ENCODE measurements at places on chromosomes 4 and X.

DNA sequence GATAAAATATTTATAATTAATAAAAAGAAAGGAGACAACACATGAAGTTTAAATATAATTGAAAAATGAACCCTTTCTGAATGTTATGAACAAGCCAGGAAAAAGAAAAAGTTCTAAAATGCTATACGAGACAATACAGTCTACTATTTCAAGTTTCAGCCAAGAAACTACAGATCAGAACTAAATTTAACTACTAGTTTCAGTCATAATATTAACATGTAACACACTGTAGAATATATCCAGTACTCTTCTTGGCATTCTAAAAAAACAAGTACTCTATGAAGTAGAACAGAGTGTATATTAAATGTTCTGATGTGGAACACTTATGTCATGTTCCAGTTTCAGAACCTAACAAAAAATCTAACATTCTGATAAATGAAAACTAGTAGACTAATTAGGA lies 679.7 kb downstream of the FAT4 start:
- DNase-seq: no peak

GRCh38 chr4:59759082-59759825 lies 1440.9 kb upstream of the ADGRL3 start:
- DNase-seq: no peak

DNA sequence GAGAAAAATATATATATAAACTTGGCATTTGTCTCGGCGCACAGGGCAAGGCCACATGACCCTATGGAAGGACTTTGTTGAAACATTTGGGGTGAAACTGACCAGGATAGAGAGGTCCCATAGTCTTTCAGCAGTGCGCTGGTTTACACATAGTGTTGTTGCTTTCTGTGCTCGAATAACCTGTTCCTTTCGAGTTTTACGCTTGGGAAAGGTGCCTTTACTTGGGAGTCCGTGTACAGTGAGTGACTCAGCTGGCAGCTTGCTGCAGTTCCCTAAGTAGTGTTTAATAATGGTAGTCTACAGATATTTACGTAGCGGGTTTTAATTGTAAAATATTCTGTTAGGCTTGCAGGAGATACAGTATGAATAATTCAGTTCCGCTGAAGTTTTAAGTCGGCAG lies 578 bp downstream of the APOOL start:
- peak; percentile 14 for DNase-seq

GRCh38 chr4:14896656-14897175 lies 105.6 kb upstream of the CPEB2 start:
- no peak for DNase-seq

GRCh38 chr4:55291227-55291640 lies 54.8 kb upstream of the SRD5A3 start:
- no peak for DNase-seq

DNA sequence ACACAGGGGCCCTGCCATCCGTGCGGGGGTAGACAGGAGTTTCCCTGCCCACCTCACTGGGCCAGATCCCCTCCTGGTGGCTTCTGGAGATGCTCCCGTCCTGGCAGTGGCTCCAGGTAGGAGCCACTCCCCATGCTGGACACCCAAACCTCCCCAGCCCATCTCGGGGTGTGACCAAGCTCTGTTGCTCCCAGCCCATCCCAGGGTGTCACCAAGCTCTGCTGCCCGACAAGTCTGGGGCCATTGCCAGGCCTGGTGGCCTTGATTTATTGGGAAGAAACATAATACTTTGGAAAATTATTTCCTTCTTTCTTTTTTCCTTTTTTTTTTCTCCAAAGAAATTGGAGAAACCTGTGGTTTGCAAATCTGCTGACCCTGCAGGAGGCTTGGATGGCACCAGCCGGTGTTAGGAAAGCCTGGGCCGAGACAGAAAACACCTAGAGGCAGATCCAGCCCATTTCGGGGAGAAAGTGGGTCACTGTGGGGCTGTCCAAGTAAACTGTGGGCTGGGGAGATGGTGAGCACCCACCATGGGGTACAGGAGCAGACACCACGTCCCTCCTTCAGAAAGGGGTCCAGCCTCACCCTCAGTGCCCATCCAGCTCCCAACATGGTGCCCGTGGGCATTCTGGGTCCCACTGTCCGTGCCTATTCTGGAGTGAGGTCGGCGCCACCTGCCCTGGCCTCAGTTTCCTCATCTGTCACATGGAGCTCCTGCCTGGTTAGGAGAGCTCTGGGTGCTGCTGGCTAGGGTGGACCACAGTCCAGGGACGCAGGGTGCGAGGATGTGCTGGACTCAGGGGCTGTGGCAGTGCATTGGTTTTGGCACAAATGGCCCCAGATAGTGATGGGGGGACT lies 59.4 kb upstream of the ADRA2C start:
- DNase-seq: no peak

DNA sequence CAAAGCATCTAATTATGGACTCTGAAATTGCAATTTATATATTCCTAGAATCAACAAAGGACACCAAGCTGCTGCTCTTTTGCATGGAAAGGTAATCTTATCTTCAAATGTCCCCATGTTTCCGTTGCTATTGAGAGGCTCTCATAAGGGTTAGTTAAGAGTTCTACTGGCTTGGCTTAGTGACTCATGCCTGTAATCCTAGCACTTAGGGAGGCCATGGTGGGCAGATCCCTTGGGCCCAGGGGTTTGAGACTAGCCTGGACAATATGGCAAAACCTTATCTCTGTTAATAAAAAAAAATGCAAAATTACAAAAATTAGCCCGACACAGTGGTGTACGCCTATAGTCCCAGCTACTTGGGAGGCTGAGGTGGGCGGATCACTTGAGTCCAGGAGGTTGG lies 93.4 kb upstream of the RAPGEF2 start:
- DNase-seq: no peak

DNA sequence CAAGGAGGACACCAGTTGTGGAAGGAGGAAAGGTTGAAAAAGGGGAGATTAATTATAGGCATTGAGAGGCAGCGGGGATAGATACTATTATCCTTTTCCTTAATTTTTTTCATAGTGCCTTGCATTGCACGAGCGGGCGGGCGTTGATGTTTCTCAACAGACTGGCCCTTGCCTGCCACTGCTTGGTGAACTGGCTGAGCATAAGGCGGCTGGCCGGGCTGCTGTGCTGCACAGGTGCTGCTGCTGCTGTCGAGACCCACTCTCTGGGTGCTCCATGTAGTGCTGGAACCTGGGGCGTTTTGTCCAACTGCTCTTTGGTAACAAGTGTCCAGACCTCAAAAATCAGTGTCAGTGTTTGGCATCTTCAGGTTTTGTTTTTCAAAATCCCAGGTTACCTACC lies 83.3 kb upstream of the PAQR3 start:
- DNase-seq: no peak

DNA sequence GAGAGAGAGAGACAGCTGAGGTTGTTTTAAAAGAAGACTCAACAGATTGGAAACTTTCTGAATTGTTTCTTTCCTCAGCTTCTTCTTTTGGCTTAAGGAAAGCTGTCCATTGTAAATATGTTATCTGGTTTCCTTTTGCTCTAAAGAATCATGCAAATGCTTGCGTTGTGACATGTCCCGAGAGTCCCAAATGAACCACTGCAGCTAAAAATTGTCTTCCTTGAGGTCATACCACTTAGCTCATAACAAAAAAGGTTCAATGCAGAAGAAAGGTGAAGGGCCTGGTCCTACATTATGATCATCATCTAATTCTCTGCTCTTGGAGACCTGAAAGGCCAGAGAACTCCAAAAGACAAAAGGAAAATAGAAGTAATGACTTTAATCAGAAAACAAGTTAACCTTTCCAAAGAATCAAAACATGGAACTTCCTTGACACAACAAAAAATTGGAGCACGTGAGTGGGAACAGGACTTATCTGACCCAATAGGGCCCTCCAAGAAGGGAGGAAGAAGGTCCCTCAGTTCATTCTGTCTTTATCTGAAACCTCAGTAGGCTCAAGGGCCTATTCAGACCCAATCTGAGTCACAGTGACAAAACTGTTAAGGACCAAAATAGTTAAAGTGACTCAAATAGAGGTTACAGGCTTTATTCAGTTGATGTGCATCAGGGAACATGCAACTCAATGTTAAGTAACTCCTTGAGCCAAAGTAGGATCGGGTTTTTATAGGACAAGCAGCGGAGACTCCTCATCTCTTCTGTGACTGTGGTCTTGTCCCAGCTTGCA lies 14.7 kb upstream of the VSIG1 start:
- DNase-seq: no peak

GRCh38 chr4:140168474-140168873 lies 14.5 kb upstream of the MAML3 start:
- DNase-seq: no peak

- no peak for DNase-seq
Observed at GRCh38 chr4:82789025-82789776, 9.4 kb downstream of the SCD5 start.

- DNase-seq: no peak
Observed at GRCh38 chrX:153861733-153862310, 24.2 kb downstream of the L1CAM start.

Data from hematopoietic multipotent progenitor cell treated with erythropoietin and hydrocortisone succinate and interleukin-3 and kit ligand, for 6 days (in vitro differentiated cells).